ENCODE measurements at places on chromosomes 12 and 14.

- no peak for DNase-seq
Observed at GRCh38 chr12:114767084-114767760, 83.2 kb upstream of the TBX3 start.

GRCh38 chr14:61406198-61406597 is 84.8 kb downstream of the PRKCH start:
- no peak for DNase-seq

DNA sequence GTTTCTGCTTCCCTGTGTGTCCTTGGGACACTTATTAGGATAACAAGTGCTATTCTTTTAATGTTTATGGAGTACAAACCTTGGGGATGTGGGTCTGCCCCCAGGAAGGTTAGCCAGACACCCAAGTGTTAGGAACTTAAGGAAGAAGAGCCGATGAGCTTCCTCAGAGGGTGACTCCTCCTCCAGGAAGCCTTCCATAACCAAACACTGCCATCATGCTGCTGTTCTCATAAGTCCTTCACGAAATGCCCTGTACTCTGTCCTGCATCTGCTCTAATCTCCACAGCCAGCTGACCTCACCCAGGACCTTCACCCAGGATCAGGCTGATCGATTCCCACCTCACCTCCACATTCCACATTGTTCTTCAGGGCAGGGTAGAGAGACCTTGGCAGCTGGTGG is 1.2 kb upstream of the KRT85 start:
- no peak for DNase-seq

GRCh38 chr12:19891936-19892591 is 452.8 kb downstream of the AEBP2 start:
- DNase-seq, result no peak

- no peak for DNase-seq
Observed at GRCh38 chr14:96349286-96350075, 13.7 kb downstream of the ATG2B start.

- DNase-seq, result no peak
Observed at GRCh38 chr12:106149096-106149784, 10.5 kb upstream of the NUAK1 start.

DNA sequence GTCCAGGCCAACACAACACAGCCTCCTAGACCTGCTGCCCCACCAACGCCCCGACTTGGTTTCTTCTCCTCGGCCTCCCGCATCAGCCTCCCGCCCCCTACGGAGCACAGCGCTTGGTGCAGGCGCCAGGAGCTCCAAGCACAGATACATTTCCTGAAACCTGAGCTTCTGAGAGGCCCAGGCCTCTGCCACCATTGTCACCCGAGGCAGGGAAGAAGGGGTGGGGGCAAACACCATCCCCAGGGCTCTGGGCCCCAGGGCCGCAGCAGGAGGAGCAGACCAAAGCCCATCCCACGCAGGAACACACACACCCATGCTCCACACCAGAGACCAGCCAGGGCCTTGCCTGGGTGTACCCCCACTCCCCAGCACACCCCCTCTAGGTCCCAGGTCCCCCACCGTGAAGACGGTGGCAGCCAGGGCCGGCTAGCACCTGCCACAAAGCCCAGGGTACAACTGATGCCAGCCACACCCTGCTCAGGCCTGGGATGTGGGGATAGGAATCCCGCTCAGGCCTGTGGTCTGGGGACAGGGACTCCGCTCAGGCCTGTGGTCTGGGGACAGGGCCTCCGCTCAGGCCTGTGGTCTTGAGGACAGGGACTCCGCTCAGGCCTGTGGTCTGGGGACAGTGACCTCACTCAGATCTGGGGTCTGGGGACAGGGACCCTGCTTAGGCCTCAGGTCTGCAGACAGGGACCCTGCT is 5.4 kb downstream of the JAG2 start:
- DNase-seq, result peak; percentile 41

DNA sequence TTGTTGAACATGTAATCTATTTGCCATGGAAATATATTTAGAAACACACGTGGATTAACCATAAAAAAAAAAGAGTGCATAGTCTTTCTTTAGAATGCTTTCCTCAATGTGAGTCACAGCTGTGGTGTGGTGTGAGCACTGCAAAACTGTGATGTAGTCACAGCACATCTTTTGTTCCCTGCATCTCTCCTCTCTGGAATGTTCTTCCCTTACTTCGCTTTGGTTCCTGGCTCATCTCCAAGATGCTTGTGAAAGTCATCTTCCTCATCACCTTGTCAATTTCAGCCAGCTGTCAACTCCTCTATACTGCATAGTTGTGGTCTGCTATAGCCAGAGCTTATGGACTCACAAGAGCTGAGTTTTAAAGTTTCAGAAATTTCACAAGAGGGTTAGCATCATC is 60.2 kb downstream of the STAB2 start:
- DNase-seq, result no peak

DNA sequence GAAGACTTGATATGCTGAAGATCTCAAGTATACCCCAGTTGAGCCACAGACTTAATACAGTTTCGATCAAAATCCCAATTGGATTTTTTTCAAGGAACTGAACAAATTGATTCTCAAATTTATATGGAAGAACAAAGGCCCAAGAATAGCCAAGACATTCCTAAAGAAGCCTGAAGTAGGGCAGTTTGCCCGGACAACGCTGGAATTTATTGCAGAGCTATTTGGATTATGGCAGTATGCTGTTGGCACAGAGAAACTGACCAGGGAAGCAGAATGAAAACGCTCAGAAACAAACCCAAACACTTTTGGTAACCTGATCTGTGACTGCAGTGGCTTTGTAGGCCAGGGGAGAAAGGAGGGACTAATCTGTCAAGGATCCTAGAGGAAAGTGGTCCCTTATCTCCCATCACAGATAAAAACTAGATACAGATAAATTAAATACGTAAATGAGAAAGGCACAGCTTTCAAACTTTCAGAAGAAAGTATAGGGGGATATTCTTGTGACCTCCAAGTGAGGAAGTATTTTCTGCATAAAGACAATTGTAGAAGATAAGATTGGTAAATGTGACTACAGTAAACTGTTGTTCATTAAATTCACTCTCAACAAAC is 35.9 kb upstream of the GSC start:
- no peak for DNase-seq

GRCh38 chr14:94330432-94330831 is 7.3 kb upstream of the SERPINA6 start:
- no peak for DNase-seq

- no peak for DNase-seq
Observed at GRCh38 chr14:49702725-49703124, 9.8 kb downstream of the KLHDC1 start.

DNA sequence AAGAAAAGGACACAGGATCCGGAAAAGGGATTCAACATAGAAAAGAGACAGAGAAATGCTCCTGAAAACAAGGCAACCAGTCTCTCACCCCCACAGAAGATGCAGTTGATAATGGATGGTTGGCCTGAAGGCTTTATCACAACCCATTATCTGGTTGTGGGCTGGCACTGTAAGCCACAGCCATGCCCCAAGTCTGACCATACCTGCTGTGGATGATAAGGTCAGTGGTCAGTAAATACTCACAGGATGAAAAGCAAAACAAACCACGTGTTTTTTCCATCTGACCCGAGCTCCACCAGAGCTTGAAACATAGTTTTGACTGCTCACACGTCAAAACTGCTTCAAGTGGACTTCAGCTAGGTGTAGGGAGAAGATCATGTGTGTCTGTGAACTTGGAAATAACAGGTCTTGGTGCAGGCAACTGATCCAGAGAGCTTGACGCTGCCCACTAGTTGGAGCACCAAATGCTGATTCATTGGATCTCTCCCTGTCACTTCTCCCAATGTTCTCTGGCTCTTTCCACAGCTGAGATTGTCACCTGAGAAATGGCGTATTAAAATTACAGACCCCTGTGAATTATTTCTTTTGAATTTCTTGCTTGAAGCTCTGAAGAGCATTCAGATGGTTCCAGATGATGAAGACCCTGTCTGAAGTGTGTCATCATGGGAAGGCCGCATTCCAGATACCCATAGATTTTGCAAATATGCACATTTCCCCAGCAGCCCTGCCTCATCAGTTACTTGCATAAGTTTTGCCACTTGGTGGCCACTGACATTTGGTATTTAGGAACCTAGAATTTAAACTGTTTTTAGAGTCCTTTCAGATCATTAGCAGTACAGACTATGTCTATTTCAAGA is 8.5 kb downstream of the TMEM233 start:
- DNase-seq, result no peak

- DNase-seq, result no peak
Observed at GRCh38 chr12:102478405-102479098, 1.8 kb downstream of the IGF1 start.

DNA sequence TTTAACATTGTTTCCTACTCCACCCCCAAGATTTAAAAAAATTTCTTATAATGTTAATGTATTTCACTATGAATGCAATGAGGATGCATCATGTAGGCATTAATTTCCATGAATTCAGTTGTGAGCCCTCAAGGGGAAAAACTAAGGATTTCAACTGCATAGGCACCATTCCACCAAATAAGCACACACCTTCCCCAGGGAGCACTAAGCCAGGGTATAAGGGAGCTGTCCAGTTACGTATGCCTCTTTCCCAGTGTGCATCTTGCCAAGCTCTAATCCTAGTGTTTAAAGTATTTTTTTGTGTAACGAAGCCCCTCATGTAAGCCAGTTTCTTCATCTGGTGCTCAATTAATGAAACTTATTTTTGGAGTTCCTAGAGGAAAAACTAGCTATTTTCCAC is 6.6 kb downstream of the FERMT2 start:
- DNase-seq, result no peak

DNA sequence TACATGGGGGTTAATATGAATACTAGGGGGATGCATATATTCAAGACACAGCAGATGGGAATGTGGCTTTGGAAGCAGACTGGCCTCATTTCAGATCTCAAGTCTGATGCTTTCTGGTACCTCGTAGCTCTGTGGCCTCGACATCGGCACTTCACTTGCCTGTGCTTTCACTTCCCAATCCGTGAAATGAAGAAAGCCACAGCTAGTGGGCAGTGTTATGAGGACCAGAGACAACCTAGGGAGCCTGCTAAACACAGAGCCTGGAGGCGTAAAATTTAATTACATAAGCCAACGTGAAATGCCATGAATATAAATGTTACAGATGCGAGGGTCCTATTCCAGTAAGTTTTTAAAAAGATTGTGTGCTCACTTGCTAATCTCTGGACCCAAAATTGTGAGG is 286.0 kb downstream of the TMEM132D start:
- no peak for DNase-seq

GRCh38 chr12:42199007-42199406 is 39.0 kb downstream of the YAF2 start:
- DNase-seq, result no peak

DNA sequence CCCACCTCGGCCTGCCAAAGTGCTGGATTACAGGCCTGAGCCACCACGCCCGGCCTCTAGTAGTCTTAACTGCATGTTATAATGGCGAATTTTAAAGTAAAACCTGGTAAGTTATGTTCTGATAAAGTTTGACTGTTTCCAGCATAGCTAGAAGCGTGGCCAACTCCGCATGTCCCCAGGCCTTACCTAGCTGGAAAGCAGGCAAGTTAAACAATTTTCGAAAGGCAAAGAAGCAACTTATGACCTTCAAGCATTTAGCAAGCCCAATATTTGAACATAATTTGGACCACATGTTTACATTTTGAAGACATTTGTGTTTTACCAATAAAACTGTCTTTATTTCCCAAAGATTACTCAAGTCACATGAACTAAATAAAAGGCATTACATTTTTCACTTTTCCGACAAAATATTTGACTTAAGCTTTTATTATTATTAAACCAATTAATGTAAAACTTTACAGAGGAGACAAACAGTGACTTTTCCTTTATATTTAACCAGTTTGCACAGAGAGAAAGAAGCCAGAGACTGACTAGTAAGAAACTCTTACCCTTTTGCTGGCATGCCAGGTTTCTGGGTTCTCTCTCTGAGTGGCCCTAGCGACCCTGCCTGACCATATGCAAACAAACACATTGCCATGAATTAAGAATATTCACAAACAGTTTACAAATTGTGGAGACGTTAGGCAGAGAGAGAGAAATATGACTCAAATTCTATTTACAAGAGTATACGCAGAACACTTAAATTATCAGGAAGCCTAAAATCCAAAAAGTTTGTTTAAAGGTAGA is 106.3 kb downstream of the RIN3 start:
- no peak for DNase-seq

DNA sequence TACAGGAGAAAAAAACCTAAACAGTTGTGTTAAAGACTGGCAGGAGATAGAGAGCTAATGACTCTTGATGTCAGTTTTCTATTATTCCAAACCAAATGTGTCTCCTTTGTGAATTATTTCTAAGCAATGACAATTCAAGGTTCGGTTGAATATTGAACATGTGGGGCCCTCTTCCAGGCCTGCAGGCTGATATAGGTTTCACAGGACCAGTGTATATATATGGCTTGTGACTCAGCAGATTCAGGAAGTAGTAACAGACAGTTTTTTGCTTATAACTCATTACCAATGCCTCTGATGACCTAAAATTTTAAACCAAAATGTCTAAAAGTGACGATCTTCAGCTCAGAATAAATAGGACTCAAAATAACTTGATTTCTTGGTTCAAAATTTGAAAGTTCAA is 33.7 kb upstream of the NPAS3 start:
- DNase-seq, result no peak

GRCh38 chr14:76186308-76187027 is 34.7 kb downstream of the GPATCH2L start:
- peak; percentile 21 for DNase-seq

GRCh38 chr14:33464254-33464962 is 486.5 kb downstream of the EGLN3 start:
- peak; percentile 72 for DNase-seq

DNA sequence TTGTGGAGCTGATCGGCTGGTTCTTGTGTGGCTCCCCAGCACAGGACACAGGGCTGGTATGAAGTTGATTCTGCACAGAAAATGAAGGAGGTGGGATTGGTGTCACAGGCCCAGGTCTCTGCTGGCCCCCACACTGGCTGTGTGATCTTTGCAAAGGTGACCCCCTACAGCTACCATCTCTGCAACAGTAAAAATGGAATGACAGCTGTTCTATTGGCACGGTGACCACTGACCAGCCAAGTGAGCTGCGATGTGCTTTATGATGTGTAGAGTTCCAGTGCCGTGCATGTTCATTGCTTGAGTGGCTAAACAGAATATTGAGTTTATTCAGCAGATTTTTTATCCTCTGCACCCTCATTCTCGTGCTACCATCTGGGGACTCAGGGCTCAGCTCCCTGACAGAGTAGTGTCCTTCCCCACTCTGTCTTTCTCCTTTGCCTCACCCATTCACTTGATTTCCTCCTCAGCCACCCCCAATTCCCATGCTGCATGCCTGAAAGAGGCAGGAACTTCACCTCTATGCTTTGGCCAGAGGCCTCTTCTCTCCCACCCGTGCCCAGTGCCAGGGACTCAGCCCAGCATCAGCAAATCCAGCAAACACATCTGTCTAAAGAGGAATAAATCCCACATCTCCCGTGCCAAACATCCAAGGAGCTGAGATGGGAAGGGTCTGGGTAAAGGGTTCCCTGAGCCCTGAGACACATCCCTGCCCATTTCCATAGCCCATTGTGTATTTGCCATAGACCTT is 21.2 kb downstream of the C14orf132 start:
- DNase-seq, result no peak

GRCh38 chr12:95653771-95654546 is 102.7 kb upstream of the USP44 start:
- DNase-seq, result no peak

DNA sequence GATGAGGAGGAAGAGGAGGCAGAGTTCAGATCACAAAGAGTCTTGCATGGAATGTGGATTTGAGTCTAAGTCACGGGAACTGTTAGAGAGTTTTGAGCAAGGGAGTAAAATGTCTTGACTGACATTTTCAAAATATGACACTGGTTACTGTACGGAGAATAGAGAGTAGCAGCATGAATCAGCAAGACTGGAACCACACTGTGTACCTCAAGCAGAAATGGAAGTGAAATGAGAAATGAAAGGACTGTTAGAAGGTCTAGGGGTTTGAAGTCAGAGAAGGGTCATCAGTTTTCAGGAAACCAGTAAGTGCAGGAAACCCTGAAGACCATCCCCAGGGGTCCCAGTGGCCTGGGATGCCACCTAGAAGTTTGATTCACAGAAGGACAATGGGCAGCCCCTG is 236.3 kb downstream of the GALC start:
- no peak for DNase-seq

All from NCI-H526 treated with DMSO at 0.1 percent for 48 hours (cell line).